ENCODE measurements at places on chromosomes 3 and 15.

- no peak for DNase-seq
Measured at GRCh38 chr3:45455040-45455439, 66.7 kb downstream of the LARS2 start.

DNA sequence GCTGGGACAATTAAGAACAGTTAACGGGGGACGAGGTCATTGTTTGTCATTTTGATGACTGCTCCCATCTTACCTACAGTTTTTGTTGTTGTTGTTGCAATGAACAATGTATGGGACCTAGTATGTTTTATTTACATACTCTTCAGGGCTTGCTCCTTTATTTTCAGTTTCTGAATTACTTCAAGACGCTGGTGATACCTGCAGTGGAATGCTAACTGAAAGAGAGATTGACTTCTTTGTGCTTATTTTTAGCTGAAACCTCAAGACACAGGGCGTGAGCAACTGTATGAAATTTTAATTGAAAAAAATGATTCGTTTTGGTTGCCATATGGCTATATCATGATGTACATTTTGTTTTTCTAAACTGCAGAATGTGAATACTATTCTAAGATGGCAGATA lies 297.9 kb downstream of the EDEM1 start:
- DNase-seq: no peak

DNA sequence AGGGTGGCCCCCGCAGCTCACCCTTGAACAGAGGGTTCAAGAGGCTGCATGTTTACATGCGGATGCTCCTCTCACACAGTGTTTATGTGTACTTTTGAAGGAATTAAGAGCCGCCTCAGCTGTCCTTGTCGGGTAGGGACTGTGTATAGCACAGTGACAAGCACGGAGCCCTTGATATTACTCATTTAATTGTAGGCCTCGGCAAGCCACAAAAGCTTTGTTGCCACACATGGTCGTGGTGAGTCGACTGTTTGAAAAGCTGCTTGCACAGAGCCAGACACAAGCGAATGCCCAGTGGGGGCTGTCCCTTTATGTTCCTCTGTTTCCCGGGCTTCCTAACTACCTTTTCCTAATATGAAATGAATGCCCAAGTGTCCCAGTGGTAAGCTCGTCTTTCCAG lies 4.5 kb downstream of the ESYT3 start:
- DNase-seq: no peak

- no peak for DNase-seq
Measured at GRCh38 chr3:60475096-60475495, 776.2 kb downstream of the FHIT start.
